ENCODE measurements at places on chromosomes 5 and 9.

DNA sequence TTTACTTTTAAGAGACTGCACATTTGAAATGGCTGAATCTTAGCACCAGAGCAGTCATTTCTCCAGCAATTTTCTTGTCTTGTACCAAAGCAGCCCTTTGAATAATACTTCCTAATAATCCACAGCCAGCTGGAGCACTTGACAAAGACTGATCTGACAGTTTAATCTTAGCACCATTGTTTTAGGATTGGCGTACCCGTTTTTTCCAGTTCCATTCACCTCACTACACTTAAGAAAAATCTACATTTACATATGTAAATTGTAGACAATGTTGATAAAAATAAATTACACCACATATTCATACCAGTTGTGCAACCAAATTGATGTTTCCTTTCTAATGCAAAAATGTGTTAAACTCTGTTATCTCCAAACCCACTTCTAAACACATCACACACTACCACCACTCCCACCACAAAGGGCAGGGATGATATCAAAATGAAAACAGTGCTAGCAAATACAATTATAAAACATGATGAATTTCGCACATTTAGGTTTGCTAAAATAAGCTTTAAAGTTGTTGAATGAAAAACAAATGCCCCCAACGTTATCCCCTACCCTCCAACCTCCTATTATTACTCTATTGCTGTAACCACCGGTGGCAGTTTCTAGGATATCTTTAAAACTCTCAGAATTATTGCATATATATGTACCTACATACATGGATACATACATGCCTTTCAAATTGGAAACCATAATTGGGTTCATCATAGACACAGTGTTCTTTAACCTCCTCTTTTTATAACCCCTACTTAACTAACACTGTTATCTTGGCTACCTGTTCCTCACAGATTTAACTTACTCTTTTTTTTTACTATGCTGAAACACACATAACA, 21.5 kb downstream of the SERINC5 start:
- DNase-seq = peak; percentile 87

GRCh38 chr5:171425596-171426244, 6.3 kb downstream of the FGF18 start:
- DNase-seq = no peak

DNA sequence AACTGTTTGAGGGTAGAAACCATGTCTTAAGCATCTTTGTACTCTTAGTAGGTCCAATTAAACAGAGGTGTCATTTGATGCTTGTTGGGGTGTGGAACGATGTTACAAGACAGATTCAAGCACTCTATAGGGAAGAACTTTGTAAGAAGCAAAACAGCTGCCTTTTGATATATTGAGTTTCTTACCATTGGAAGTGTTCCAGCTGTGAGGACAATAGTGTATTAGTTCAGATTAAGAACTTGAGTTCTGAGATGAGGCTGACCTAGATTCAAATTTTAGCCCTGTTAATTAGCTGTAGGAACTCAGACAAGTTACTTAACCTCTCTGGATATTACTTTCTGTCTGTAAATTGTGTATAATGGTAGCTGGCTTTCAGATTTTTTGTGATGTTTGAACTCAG, 19.6 kb upstream of the ZNF462 start:
- no peak for DNase-seq

DNA sequence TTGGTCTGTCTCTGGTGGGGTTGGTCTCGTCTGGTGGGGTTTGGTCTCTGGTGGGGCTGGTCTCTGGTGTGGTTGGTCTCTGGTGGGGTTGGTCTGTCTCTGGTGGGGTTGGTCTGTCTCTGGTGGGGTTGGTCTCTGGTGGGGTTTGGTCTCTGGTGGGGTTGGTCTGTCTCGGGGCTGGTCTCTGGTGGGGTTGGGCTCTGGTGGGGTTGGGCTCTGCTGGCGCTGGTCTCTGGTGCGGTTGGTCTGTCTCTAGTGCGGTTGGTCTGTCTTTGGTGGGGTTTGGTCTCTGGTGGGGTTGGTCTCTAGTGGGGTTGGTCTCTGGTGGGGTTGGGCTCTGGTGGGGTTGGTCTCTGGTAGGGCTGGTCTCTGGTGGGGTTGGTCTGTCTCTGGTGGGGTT, 16.3 kb upstream of the CD74 start:
- DNase-seq = no peak

GRCh38 chr5:135227064-135228022, 171.7 kb downstream of the MACROH2A1 start:
- DNase-seq = no peak

- peak; percentile 65 for DNase-seq
Measured at GRCh38 chr9:133677126-133678010, 41.2 kb downstream of the DBH start.

DNA sequence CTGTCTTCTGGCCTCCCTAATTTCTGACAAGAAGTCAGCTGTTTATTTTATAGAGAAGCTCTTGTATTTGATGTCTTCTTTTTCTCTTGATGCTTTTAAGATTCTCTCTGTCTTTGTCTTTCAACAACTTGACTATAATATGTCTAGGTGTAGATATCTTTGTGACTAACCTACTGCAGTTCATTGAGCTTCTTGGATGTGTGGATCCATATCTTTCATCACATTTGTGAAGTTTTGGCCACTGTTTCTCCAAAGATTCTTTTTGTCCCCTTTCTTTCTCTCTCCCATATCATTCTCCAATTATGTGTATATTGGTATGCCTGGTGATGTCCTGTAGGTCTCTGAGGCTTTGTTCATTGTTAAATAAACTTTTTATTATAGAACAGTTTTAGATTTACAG, 16.7 kb downstream of the SPEF2 start:
- no peak for DNase-seq

- DNase-seq = no peak
Measured at GRCh38 chr9:97559111-97559514, 57.6 kb downstream of the TMOD1 start.

- no peak for DNase-seq
Measured at GRCh38 chr5:150527808-150528207, 19.9 kb downstream of the NDST1 start.

GRCh38 chr5:10133830-10134229, 115.9 kb downstream of the ATPSCKMT start:
- DNase-seq = no peak
